ENCODE measurements at places on chromosomes 1 and 21.

DNA sequence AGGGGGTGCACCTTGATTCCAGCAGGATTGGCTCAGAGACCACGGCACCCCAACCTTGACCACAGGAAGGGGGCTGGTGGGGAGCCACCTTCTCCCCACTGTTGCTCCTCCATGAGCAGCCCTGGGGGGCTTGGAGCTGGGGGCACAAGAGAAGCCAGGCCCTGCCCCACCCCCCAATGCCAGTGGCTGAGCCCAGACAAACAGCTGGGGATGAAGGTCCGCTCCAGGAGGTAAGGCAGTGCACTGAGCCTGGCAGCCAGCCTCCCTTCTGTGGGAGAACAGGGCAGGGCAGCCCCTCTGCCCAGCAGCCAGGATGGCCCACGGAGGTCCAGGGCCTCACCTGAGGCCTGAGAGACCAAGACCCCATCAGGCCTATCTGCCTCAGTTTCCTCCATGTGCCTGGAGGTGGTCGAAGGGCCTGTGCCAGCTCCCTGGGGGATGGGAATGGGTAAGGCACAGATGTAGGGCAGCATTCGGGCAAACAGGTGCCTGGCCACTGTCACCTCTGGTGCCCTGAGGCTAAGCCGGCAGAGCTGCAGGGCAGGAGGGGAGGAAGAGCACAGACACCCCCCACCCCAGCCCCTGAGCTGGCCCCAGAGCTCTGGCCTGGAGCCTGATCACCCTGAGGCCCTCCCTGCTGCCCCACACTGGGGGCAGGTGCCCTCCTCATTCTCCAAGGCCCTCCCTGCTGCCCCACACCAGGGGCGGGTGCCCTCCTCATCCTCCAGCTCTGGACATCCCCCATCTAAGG, 7.1 kb downstream of the ITGB2 start:
- no peak for DNase-seq

- no peak for DNase-seq
These were observed 32.3 kb downstream of the DOP1B start for GRCh38 chr21:36188937-36189336.

- no peak for DNase-seq
These were observed 23.7 kb downstream of the HLX start for GRCh38 chr1:220902916-220903315.

GRCh38 chr1:162386292-162387225, 5.0 kb downstream of the C1orf226 start:
- no peak for DNase-seq

DNA sequence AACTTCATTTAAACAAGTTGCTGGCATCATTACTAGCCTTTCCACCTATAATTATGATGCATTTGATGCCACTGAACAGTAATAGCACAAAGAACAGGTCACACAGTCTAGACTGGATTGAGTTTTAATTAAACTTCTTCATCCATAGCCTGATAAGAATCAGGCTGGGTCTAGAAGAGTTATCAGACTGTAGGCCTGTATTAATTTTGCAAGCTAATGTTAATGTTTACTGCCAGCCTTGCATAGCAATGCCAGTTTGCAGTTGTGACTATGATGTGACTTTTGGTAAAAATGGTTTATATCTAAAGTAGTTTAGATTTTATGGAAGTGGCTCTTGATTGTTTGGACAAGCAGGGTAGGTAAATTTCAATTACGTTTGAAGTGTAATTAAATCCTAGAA, 68.0 kb downstream of the PRKAA2 start:
- DNase-seq = no peak

Measured in NCI-H1417 treated with DMSO at 0.1 percent for 48 hours (cell line).